Activated naive CD4-positive, alpha-beta T cell treated with anti-CD3 and anti-CD28 coated beads, Interleukin-2, amount 50 U/mL, for 16 hours (primary cell): ENCODE measurements at places on chromosomes 7 and 10.

DNA sequence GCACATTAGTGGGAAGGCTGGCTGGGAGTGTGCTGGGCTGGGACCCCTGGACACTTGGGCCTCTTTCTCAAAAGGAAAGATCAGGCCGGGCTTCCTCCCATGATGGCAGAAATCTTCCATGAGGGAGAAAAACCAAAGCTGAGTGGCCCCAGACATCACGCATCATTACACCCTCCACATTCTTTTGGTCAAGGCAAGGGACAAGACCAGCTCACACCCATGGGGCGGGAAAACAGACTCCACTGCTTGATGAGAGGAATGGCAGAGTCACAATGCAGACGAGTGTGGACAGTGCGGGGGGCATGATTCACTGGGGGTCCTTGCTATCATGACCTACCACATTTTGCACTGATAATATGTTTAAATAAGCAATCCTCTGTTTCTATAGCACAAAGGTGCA lies 73.3 kb downstream of the CREB3L2 start:
- no peak for DNase-seq

GRCh38 chr7:29086545-29086944 lies 59.8 kb downstream of the CPVL start:
- no peak for DNase-seq

DNA sequence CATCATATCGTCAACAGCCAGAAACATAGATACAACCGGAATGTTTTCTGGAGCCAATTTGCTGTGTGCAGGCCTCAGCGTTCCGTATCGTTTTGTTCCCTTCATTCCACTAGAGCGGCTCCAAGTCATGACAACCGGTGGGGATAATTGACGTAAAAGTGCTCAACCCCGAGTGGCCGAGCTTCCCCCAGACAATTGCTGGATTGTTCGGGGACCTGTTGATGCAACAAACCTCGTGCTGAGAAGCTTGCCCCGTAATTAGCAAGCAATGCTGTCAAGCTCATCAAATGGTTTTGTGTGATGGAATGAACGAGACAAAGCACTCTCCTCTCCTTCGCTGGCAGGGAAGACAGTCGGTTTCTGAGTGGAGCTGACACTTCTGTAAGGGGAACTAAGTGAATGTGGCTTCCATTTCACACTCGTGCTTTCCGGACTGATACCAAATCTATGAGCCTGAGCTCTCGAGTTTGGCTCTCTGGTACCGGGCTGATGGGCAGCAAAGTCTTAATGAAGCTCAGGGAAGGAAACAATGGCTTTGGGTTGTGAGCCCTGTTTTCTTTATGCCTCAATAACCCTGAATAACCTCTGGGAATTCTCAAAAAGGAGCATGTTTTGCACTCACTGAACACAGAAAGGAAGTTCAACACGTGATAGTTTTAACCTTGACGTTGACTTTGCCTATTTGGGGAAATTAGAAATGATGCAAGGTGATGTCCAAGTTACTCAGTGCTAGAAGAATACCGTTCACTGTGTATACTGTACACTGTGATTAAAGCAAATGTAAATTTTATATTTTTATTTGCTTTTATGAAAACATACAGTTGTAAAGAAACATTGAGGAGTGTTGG lies 220.5 kb downstream of the BAMBI start:
- DNase-seq, result no peak

- no peak for DNase-seq
These were observed 15.8 kb upstream of the DNMBP start for GRCh38 chr10:100025576-100025975.

- no peak for DNase-seq
These were observed 113.6 kb downstream of the CCNY start for GRCh38 chr10:35449944-35450343.

- DNase-seq, result no peak
These were observed 17.4 kb downstream of the ITGB1 start for GRCh38 chr10:32940321-32941301.

- no peak for DNase-seq
These were observed 26.8 kb upstream of the EGR2 start for GRCh38 chr10:62842983-62843382.

DNA sequence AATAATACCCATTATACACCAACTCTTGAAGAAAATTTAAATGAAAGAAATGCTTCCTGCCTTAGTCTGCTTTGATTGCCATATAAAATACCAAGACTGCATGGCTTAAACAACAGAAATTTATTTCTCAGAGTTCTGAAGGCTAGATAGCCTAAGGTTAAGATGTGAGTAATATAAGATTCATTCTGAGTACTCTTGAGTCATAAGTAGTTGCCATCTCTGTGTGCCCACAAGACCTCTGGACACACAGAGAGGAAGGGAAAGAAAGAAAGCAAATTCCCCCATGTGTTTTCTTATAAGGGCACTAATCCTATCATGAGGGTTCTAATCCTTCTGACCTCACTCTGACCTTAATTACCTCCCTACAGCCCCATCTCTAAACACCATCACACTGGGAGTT lies 201.2 kb downstream of the PTN start:
- DNase-seq, result no peak

- peak; percentile 11 for DNase-seq
These were observed 519 bp downstream of the ITGB8 start for GRCh38 chr7:20330928-20331909.

DNA sequence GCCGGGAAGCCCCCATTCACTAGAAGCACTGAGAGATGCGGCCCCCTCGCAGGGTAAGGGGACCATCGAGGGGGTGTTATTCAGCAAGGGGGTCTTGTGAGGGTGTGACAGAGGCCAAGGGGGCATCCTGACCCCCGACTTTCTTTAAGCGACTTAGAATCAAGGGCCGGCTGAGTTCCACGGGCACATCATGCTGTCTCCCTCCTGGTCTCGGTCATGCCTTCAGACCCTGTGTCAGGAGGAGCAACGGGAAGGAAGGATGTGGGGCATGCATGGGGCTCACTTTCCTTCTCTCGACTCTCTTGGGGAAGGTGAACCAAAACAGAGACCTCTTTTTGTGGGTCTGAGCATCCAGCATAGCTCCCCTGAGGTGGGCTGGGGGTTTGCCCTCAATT lies 2.5 kb downstream of the ACSL5 start:
- peak; percentile 28 for DNase-seq

DNA sequence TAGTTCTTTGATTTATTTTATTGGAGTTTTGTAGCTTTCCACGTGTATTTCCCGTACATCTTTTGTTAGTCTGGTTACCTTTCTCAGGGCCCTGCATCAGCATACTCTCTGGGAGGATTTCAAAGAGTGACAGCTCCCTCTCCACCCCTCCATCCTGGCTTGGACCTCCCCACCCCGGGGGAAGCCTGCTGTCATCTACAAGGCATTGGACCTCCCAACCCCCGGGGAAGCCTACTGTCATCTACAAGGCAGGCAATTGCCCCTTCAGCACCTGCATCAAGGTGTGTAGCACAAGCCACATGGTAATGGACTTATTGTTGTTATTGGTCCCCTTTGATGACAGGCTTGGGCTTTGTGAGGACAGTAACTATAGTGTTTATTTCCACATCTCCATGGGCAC lies 390.1 kb downstream of the TCERG1L start:
- DNase-seq, result no peak

- no peak for DNase-seq
These were observed 119.6 kb downstream of the PRKAG2 start for GRCh38 chr7:151757274-151757673.

DNA sequence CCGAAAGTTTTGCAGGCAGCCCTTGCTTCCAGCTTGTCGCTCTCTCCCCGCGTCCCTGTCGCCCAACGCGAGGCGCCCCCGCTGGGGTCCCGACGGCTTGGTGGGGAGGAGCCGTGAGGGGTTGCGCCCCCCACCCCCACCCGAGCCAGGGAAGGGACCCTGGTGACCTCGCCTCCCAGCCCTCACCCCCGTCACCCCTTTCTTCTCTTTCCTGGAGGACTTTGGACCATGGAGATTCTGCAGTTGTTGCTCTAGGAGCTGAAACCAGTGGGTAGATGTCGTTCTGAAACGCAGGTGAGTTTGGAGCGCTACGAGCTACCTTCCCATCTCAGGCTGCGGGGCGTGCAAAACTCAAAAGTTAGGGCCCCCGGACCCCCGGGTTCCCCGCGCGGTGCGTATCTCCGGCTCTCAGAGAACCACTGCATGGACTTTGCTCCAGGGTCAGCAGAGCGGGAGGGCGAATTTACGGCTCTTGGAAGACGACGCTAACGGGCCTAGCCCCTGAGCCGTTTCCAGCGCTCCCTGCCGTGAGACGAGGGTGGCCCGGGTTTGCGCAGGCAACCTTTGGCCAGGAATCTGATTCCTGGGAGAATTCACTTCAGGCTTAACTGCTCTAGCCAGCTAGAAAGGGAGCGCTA lies 684 bp upstream of the ATXN7L1 start:
- DNase-seq, result peak; percentile 18
